ENCODE measurements at places on chromosomes 2 and 18.

- DNase-seq: no peak
Observed at GRCh38 chr18:39841482-39842365, 2113.3 kb upstream of the PIK3C3 start.

GRCh38 chr2:154331784-154332183 is 366.7 kb upstream of the KCNJ3 start:
- no peak for DNase-seq

- no peak for DNase-seq
Observed at GRCh38 chr18:32469691-32470459, 807 bp downstream of the GAREM1 start.

GRCh38 chr2:201931475-201931874 is 102.2 kb upstream of the FZD7 start:
- no peak for DNase-seq

DNA sequence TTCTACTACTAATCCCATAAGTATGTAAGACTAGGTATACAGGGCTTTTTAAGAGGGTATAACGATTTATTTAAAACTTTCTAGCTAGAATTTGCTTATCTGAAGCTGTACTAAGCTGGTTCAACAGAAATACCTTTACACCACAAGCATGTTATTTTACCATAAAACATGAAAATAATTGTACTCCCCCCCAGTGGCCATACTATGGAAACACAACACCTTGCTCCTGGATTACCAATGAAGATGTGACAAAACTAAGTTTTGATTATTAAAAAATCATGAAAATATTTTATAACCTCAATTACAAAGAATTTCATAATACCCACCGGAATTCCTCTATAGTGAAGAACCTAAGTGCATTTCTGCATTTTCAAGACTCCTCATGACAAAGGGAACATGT is 27.3 kb downstream of the LPIN2 start:
- no peak for DNase-seq

DNA sequence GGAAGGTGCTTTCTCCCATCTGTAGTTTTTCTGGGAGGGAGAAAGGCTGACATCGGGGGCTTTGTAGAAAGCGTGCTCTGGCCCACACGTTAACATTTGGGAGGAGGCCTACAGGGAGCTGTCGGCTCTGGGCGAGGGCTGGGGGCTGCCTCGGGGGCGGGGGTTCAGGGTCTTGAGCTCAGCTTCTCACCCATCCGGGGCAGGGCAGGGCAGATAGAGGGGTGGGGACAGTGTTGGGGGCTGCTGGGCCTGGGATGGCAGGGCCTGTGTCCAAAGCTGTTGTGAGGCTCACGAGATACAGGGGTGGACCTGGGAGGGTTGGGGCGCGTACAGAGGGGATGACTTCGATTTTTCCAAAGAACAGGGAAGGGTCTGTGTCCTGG is 27.0 kb downstream of the NFATC1 start:
- DNase-seq: no peak

DNA sequence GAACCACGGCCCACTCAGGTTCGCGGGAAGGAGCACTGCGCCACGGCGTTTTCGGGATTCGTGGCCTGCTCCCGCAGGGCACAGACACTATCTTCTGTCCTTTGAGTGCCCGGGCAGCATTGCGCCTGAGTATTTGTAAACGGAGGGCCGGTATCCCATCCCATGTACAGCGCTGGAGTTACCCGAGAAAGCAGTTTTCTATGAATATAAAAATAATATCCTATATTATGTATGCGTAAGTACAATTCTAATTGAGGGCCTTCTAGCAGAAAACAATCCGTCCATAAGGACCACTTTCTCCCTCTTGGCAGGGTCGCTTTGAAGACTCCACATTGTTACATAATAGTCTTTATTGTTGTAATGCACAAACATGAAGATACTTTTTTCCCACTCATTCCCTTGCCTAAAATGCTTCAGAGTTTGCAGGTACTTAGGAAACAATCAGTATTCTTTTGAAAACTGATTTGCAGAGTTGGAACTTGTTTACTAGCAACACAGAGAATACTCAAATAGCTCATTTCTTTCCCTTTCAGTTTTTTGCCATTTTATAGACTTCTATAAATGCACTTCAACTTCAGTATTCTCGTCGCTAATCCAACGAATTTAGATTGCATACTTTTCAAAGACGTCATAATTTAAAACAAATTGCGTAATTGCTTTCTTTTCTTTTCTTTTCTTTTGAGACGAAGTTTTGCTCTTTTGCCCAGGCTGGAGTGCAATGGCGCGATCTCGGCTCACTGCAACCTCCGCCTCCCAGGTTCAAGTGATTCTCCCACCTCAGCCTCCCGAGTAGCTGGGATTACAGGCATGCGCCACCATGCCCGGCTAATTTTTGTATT is 1.0 kb upstream of the REV1 start:
- DNase-seq: no peak

DNA sequence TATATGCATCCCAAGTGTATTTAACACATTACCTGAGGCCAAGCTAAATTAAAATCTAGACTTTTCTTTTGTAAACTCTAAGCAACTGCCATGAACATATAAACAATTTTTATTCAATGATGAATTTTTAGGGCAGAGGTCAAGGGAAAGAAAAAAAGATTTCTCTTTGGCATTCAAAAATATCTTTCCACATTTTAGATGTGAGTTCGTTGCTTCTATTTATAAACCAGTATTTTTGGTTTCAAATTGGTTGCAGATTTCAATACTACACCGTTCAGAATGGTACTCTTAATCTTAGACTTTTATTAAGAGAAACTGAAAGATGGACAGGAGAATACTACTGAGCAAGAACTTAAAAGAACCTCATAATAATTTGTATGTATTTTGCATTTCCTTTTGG is 293.6 kb upstream of the CCDC68 start:
- DNase-seq: no peak

DNA sequence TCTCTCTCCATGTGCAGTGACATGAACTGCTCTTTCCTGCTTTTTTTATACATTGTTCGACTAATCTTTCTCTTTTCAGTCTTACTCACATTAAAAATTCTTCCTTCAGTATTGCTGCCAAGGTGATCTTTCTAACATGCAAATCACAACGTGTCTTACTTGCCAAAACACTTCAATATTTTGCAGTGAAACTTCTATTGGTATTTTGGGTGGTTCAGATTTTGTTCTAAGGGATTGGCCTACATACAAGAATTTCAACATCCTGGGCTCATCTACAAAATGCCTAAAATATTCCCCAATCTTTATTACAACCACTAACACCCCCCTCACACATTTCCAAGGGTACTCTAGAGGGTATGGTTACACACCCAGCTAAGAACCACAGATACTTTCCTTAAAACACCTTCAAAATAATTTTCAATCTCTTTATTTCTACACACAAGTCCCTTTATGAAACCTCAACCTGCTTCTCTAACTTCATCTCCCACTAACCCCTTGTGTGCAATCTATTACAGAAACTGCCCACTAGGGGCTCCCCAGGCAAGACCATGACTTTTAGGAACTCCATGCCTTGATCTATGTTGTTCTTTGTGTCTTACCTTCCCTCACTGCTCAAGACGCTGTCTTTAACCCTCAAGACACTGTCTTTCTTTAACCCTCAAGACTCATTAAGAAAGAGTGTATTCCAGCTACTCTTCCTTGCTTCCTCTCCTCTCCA is 50.9 kb downstream of the COL3A1 start:
- DNase-seq: no peak

DNA sequence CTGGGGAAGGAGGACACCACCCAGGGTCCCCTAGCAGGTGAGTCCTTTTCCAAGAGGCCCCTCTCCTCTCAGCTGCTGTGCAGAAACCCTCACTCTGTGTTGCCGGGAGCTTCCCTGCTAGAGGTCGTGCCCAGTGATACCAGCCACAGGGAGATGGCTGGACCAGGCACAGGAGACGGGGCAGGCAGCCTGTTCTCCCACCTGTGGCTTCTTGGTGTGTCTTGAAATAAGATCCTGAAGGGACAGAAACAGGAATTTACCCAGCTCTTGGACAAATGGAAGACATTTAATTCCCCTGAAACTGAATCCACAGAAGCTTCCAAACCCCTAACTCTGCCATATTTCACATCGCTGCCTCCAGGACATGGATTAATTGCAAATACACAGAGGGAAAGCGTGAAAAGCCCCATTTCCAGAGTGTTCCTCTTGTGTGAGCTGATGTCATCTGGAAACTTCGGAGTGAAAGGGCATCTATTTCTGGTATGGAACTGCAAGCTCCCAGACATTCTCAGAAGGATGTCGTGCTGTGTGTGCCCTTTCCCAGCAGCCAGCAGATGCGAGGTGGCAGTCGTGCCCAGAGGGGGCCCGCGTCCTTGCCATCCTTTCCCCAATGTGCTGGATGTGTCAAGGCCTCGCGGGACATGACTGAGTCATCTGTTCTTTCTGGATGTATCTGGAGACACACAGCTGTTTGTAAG is 177.7 kb downstream of the SEPTIN10 start:
- no peak for DNase-seq

GRCh38 chr18:13270279-13270855 is 51.8 kb downstream of the LDLRAD4 start:
- no peak for DNase-seq

- DNase-seq: peak; percentile 67
Observed at GRCh38 chr2:170816504-170817092, at the start of gene GAD1. GAD1 (plus strand) TSS chr2:170816887; CDS start chr2:170818592, 1,705 bp downstream.

DNA sequence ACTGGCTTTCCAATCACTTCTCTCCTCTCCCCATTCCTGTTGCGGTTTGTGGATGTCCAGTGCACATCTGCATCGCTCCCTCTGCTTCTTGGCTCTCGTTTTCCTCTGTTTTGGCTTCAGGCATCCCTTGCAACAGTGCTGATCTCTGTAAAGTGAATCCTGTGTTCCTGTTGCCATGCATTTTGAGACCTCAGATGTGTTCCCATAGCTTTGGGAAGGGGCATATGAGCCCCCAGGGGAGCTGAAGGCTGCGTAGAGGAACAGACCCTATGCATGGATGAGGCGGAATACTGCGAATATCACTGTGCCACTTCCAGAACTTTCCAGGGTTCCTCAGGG is 168.4 kb upstream of the HAAO start:
- no peak for DNase-seq

- DNase-seq: no peak
Observed at GRCh38 chr2:120748310-120748709, 12.6 kb downstream of the GLI2 start.

DNA sequence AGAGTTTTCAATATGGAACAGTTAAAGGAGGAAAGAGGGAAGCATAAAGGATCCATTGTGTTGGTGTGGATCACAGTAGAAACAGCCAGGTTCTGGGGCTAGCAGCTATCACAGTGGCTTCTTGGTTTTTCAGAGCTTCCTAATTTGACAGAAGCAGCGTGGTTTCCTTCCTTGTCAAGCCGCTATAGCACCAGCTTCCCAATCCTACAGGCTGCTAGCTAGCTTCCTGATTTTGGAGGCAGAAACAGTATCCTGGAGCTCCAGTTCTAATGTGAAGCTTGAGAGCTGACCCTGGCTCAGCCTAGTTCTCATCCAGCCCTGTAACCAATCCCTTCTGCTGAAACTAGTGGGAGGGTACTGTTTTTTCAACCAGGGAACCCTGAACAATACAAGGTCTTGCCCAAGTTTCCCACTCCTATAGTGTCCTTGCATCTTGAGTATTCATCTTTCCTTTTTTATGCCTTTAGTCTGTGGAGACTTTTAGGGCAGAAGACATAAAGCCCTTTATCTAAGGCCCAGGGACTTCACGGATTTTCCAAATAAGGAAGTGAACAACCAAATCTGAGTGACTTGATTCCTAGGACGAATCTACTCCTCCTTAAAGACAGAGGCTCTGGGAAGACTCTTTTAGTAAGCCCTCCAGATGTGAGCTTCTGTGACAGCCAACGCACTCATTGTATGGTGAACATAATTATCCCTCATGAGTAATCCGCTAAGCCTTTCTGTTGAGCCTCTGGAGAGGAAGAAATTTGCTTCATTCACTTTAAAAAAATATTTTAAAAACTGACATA is 33.8 kb downstream of the CCDC93 start:
- no peak for DNase-seq

GRCh38 chr2:7517088-7517487 is 599.9 kb downstream of the RNF144A start:
- DNase-seq: no peak

GRCh38 chr2:60148716-60149115 is 404.7 kb downstream of the BCL11A start:
- DNase-seq: no peak

GRCh38 chr18:50429207-50429948 is 54.5 kb downstream of the SKA1 start:
- no peak for DNase-seq

GRCh38 chr2:81196933-81197628 is 892.5 kb upstream of the LRRTM1 start:
- no peak for DNase-seq

- DNase-seq: no peak
Observed at GRCh38 chr2:165895974-165896373, 57.6 kb downstream of the TTC21B start.

DNA sequence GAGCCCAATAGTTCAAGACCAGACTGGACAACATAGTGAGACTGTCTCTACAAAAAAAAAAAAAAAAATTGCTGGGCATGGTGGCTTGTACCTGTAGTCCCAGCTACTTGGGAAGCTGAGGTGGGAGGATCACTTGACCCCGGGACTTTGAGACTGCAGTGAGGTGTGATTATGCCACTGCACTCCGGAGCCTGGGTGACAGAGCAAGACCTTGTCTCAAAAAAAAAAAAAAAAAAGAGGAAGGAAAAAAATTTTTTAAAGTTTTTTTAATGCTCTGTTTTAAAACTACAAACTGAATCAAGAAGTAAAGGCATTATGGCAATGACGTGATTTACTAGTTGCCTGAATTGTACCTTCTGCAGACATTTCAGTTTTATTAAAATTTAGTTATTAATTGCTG is 54.5 kb upstream of the ZDBF2 start:
- no peak for DNase-seq

DNA sequence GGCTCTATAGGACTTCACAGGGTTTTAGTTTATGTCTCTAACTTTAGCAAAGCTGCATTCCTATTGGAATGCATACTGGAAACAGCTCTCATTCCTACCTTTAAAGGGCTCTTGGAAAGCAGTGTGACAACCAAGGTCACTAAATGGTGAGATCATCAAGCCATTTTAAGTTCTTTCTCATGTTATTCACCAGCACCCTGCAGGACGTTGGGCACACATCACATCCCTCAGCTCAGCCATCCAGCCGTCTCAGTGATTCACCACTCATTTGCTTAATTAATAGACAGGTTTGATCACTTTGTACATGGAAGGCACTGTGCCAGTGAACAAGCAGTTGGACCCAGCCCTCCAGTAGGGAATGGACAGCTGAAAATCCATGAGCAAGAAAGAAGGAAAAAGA is 32.2 kb upstream of the RBM44 start:
- no peak for DNase-seq

DNA sequence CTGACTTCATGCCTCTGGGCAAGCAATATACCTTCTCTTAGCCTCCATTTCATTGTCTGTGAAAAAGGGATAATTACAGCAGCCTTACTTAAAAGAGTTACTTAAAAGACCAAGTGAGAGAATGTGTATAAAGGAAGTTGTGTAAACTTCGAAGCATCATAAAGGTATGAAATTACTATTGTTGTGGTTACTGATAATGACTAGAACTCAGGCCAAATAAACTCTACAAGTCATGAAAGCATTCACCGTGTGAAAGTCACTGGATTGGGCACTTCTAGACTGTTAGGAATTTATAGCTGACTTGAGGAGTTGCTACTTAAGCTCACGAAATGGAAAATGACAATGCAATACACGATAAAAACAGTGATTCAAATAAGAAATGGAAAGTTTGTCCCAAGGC is 67.4 kb upstream of the HAAO start:
- DNase-seq: no peak

GRCh38 chr2:21332993-21333625 is 209.3 kb downstream of the TDRD15 start:
- no peak for DNase-seq

- DNase-seq: no peak
Observed at GRCh38 chr2:240512109-240512485, 45.7 kb downstream of the ANKMY1 start.

- DNase-seq: no peak
Observed at GRCh38 chr2:66013456-66013855, 421.5 kb upstream of the MEIS1 start.

All from stimulated activated CD8-positive, alpha-beta memory T cell treated with anti-CD3 and anti-CD28 coated beads, Interleukin-7, amount 100 ng/mL, for 48 hours (primary cell).